ENCODE measurements at places on chromosomes 16 and 17.

DNA sequence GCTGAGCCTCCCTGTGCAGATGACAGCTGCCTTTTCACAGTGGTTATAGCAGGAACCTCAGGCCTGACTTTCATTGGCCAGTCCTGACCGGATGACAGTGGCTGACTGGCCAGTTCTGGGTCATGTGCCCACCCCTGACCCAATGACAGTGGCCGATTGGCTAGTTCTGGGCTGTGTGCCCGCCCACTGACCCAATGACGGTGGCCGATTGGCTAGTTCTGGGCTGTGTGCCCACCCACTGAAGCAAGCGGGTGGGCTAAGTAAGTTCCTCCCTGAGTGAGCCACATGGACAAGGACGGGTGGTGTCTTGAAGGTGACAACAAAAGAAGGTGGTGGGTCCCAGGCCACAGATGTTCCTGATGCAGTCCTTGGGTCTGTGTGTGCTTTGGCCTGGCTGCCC, 9.5 kb downstream of the DEF8 start:
- DNase-seq = no peak

- no peak for DNase-seq
Measured at GRCh38 chr16:21235199-21235585, 1.7 kb downstream of the ANKS4B start.

DNA sequence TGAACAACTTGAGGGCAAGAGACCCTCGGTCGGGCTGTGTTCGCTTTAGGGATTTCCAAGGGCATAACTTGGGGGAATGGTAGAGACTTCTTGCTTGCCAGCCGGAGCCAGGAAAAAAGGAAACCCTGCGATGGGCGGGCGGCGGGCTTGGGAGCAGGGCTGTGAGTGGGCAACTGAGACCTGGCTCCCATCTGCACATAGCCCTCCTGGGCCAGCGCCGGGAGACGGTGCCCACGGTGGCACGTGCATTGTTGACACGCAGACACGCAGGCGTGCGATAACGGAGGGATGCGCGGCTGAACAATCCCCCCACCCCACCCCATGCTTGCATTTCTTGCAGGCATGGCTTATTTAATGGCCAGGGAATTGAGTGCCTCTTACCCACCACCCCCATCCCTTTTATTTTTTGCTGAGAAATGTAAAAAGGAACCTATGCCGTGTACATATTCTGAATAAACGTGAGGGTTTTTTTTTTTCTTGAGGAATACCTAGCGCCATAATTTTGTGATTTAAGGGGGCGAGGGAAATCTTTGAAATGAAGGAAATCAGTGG, 17.1 kb upstream of the ZFHX3 start:
- no peak for DNase-seq

- no peak for DNase-seq
Measured at GRCh38 chr17:57749701-57750100, 4.6 kb upstream of the CCDC182 start.

- DNase-seq = no peak
Measured at GRCh38 chr16:84056933-84057332, 14.3 kb upstream of the SLC38A8 start.

GRCh38 chr17:144936-145670, 7.7 kb downstream of the SCGB1C2 start:
- no peak for DNase-seq

DNA sequence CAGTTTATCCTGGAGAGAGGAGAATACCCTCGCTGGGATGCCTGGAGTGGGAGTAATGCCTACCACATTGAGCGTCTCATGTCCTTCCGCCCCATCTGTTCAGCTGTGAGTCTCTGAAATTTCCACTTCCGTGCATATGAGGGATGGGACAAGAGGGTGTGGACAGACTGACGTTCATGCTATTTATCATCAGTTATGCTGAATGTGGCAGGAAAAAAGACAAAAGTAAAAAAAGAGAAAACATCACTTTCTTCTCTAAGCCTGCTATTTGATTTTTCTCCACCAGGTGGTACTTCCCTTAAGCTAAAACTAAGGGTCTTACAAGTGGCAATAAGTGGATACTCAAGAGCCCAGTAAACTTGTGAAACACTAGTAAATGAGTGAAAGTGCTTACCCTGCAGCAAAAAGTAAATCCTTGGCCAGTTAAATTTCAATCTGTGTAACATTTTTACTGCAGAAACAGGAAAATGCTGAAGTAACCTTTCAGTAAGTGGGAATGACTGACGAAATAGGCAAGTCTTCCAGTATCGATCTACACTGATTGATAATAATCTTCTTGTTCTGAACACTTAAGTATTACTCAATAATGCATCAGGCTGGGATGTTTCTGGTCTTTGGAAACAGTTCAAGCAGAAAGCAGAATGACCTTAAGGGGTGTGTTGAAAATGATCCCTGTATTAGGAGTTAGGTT, 5.6 kb downstream of the CRYBA1 start:
- DNase-seq = no peak

DNA sequence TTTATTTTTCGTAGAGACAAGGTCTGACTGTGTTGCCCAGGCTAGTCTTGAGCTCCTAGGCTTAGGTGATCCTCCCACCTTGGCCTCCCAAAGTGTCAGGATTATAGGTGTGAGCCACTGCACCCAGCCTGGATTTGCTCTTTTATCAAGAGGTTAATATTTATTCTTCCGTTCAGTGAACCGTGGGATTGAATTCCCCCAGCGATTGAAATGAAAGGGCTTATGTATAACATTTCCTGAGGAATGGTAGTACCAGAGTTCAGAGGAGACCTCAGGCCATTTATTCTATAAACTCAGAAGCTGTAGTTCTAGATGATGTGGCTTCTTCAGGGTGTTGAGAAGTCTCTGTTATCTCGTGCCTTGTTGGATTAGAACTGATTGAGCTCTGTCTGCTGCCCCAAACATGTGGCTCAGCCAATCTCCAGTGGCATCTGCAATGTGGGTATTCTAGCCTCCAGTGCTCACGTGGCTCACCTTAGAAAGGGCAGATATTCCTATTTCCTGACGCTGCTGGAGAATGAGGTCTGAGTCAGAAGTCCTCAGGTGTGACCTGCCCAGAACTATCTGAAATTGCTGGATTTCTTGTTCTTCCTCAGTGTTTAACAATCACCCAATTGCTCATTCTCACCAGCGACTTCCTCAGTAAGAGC, 22.5 kb downstream of the HMOX2 start:
- DNase-seq = no peak

DNA sequence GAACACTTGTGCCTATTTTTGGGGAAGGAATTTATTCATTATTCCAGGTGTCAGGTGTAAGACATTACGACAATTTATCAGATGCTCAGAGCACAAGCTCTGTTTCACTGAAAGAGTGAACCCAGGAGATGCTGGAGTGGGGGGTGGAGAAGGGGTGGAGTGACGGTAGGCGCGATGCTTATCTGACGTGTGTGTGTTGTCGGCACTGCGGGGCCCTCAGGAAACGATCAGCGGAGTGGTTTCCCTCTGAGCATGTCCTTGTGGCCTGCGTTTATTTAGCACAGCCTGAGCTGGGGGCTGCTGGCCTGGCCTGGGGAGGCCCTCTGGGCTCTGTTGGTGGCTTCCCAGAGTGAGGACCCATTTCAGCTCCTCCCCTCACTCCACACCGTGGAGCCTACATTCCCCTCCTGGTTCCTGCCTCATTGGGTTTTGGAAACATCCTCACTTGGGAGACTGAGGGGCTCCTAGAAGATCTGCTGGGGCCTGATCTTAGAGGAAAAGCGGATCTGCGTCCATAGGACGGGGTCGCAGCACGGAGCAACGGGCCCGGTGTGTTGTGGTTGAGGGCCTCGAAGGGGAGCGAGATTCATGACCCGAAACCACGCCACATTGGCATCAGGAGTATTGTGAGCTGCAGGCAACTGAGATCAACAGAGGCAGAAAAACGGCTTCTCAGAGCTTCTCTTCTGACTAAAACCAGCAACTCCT, 19.0 kb upstream of the GNG13 start:
- DNase-seq = no peak

GRCh38 chr17:40623419-40624210, 24.0 kb downstream of the SMARCE1 start:
- no peak for DNase-seq

- DNase-seq = no peak
Measured at GRCh38 chr16:81846105-81846504, 67.0 kb downstream of the PLCG2 start.

DNA sequence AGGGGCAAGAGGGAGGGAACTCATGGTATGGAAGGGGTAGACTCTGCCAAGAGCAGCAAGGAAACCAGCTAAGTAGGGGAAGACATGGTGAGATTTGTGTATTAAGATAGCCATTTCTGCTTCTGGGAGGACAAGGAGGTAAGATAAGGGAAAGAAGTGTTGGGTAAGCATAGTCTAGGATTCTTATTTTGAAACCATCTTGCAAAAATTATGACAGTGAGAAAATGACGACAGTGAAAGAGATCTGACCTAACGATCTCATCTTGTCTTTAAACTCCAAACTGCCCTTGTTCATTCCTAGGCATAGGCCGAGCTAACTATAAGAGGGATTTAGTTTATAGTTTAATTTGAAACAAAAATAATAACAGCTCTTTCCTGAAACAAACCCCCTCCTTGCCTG, 5.6 kb upstream of the RBL2 start:
- no peak for DNase-seq

DNA sequence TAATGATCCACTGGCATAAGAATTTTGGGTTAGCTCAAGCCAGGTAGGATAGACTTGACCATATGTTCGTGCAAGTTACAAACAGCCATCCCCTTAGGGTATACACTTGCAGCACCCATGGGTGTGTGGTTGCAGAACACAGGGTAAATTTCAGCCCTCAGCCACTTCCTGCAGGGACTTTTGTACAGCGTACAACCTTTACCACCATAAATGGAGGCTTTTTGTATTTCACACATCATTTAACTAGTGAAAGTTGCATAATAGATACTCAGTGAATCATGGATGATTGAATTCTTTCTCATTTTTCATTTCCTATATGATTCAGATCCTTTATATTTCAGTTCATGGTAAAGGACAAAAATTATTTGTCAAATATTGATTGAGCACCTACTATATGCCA, 473.9 kb downstream of the CDH13 start:
- no peak for DNase-seq

- peak; percentile 37 for DNase-seq
Measured at GRCh38 chr16:84726079-84726668, 26.4 kb downstream of the USP10 start.

- DNase-seq = no peak
Measured at GRCh38 chr16:4552541-4552940, 3.6 kb upstream of the C16orf96 start.

DNA sequence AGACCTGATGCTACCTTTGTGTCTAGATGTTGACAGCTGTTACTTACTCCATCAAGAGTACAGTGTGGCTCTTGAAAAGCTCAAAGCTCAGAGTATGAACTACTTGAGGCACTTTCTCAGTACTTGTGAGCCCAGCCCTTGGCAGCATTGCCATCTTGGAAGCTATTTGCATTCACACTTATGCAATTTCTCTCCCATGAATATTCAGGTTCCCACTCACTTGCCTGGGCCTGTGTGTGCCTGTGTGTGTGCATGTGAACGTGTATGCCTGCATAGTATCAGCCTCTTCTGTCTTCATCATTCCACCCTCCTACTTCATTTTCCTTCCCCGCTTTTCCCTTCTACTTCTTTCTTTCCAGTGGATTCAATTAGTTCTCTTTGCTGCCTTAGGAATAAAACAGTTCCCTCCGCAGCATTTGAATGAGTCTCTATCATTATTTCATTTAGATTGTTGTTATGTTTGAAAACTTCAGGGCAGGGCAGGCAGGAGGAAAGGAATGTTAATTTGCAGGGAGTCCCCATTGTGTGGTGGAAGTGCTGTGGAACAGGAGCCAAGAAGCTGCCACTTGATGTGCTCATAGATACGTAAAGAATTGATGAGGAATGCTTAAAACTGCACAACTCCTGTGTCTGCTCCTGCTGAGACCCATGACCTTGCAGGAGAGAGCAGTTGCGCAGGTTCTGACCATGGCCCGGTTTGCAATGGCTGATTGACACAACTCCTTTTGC, 58.9 kb downstream of the HS3ST4 start:
- DNase-seq = no peak

DNA sequence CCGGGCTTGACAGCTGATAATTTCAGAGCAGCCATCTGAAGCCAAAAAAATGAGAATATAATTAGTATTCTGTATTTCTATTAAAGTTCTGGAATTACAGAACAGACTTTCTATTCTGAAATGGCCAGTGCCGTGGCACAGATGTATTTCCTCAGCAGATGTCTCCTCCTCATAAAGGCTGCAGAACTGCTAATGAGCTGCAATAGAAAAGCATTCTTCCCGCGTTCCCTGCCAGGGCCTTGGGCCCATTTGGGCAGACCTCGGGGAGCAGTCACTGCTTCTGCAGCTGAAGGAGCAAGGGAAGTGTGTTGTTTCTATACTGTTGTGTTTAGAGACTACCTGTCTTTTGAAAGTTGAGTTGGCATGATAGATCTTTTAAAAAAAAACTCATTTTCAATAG, 152.6 kb upstream of the CACNG5 start:
- no peak for DNase-seq

GRCh38 chr17:43528988-43529814, 16.9 kb downstream of the ETV4 start:
- DNase-seq = no peak

- DNase-seq = peak; percentile 11
Measured at GRCh38 chr16:75420987-75421819, 12.1 kb downstream of the CFDP1 start.

DNA sequence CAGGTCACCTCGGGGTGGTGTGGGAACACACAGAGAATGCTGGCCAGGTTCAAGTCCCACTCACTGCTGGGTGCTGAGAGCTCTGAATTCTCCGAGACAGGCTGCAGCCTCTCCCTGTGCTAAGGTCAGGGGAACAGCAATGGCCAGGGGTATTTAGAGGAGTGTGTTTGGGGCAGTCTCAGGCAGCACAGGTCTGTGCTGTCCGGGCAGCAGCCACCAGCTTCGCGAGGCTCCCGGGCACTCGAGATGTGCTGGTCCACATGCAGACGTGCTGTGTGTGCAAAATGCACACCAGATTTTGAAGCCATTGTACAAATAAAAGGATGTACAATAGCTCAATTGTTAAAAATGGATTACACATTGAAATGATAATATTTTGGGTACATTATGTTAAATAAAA, 7.1 kb downstream of the NHERF1 start:
- DNase-seq = no peak

DNA sequence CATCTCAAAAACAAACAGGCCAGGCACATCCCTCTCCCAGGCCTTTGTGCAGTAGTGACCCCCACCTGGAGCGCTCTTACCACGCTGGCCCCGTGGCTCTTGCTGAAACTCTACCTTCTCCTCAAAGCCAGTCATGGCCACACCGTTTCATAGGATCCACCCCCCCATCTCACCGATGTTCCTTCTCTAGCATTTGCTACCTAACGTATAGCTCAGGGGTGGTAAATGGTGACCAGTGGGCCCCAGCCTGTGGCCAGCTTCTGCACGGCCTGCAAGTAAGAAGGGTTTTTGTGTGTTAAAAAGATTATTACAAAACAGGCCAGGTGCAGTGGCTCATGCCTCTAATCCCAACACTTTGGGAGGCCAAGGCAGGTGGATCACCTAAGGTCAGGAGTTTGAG, 43.8 kb downstream of the RMI2 start:
- DNase-seq = no peak

DNA sequence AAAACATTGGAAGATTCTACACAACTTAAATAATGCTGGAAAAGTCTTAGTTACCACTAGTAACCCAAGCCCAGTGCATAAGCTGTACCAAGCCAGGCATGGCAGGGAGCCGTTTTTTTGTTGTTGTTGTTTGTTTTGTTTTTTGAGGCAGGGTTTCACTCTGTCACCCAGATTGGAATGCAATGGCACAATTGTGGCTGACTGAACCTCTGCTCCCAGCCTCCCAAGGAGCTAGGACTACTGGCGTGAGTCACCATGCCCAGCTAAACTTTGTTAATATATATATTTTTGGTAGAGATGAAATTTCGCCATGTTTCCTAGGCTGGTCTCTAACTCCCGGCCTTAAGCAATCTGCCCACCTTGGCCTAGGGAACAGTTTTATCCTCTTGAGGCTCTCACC, 564 bp upstream of the TMIGD1 start:
- DNase-seq = no peak

Measured in NCI-H2081 (cell line).